ENCODE measurements at places on chromosomes 6 and 20. TPM values are rescaled to one million over a fixed set of nuclear protein-coding genes. Genes with fewer than 3 reads are reported as not detected.

Gene KIF6
- polyA plus RNA-seq = 1.7 TPM

Gene CCM2L
- 9.9 TPM for polyA plus RNA-seq

Gene ANKEF1
- 1.9 TPM for polyA plus RNA-seq

Gene EFCAB8
- polyA plus RNA-seq = not detected

Gene RAD21L1
- not detected for polyA plus RNA-seq

Gene CTAGE9
- not detected for polyA plus RNA-seq

Gene RAMACL
- polyA plus RNA-seq = not detected

Gene SRMS
- not detected for polyA plus RNA-seq

Gene LY86
- polyA plus RNA-seq = 4.8 TPM

Gene SNAP25
- 1.4 TPM for polyA plus RNA-seq

Gene VPS52
- 35.8 TPM for polyA plus RNA-seq

Gene C6orf15
- polyA plus RNA-seq = not detected

Gene SNRNP48
- 5.2 TPM for polyA plus RNA-seq

Gene C6orf58
- not detected for polyA plus RNA-seq

Gene IP6K3
- polyA plus RNA-seq = 4.0 TPM

Gene MEP1A
- 0.13 TPM for polyA plus RNA-seq

Gene AGER
- polyA plus RNA-seq = 7.1 TPM

Gene KCNS1
- polyA plus RNA-seq = 0.19 TPM

Gene IL17F
- polyA plus RNA-seq = not detected

Gene SLC22A1
- 1.4 TPM for polyA plus RNA-seq

Gene FOXO3
- 9.4 TPM for polyA plus RNA-seq

Gene AHI1
- 9.1 TPM for polyA plus RNA-seq

Gene NAA20
- 104 TPM for polyA plus RNA-seq

Gene EDN1
- polyA plus RNA-seq = 3.4 TPM

Gene SMIM13
- polyA plus RNA-seq = 4.0 TPM

Gene FANCE
- 1.2 TPM for polyA plus RNA-seq

Gene PNRC1
- polyA plus RNA-seq = 72.0 TPM

Data from kidney (tissue), 22 donors.